H1 (cell line): ENCODE measurements at places on chromosomes 12 and 14. TPM values are rescaled to one million over a fixed set of nuclear protein-coding genes. Genes with fewer than 3 reads are reported as not detected.
A peak's percentile ranks its signal among the peaks of the same experiment; 100 is the strongest.

RHOF gene
- polyA plus RNA-seq = 23.8 and 33.2 TPM in 2 replicates

- DNase-seq = no peak
These were observed at the start of gene NRIP2 for GRCh38 chr12:2834581-2835491. NRIP2 (minus strand) TSS chr12:2835035; CDS start chr12:2834983, 52 bp downstream.

LRP1-AS gene
- polyA plus RNA-seq = not detected in 2 replicates

DNA sequence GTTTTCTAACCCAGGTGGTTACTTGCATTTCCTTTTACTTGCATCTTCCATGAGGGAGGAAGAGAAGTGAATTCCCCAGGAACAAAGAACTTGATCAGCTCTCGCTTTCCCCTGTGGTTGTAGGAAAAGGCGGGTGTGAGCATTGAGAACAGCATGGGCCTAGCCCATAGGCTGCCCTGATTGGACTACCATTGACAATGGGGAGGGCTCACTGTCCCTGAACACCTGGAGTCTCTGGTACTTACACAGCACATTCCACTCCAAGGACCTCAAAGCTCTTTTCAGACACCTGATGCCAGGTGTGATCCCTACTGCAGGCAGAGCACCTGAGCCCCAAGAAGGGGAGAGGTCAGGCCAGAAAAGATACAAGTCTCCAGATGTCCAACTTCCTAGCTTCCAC is 25.0 kb downstream of the MAX start:
- DNase-seq = no peak

- no peak for DNase-seq
These were observed 241.4 kb downstream of the PCNX1 start for GRCh38 chr14:71148627-71149026.

GRCh38 chr12:52832985-52833905 is 866 bp downstream of the KRT79 start:
- DNase-seq = no peak

DAO gene
- not detected in 2 replicates for polyA plus RNA-seq

GRCh38 chr12:28781671-28782652 is 367.1 kb upstream of the FAR2 start:
- no peak for DNase-seq

- DNase-seq = no peak
These were observed 299.4 kb downstream of the CACNA1C start for GRCh38 chr12:2352203-2352602.

OR4E2 gene
- polyA plus RNA-seq = not detected in 2 replicates

FBLN5 gene
- 0.88 and 1.1 TPM in 2 replicates for polyA plus RNA-seq

DNA sequence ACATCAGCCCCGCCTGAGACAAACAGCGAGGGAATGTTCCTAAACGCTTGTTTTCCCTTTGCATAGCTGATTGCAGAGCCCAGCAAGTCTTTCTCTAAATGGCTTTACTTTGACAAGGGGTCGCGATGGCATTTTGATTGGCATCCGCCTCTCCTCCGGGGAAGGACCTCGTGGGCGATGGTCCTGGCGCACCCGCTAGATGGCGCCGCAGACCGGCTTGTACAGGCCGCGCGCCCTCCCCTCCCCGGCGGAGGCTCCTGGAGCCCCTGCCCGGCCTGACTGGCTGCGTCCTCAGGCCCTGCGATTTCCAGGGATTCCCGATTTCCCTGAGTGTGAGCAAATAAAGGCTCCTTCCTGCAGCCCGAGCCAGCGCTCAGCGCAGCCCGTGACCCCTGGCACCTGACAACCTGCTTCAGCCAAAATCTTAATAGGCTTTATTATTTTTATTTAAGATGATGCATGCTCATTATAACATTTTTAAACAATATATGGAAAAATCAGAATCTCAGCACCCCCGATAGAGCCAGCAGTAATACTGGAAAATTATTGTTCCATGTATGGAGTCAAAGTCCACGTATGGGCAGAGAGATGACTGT is 468.3 kb downstream of the AACS start:
- DNase-seq = peak; percentile 90

GRCh38 chr14:68774771-68775613 is 17.9 kb downstream of the ZFP36L1 start:
- DNase-seq = no peak

PTPRR gene
- 0.16 and 0.35 TPM in 2 replicates for polyA plus RNA-seq

GRCh38 chr12:58523360-58523759 is 396.9 kb downstream of the LRIG3 start:
- no peak for DNase-seq

DNA sequence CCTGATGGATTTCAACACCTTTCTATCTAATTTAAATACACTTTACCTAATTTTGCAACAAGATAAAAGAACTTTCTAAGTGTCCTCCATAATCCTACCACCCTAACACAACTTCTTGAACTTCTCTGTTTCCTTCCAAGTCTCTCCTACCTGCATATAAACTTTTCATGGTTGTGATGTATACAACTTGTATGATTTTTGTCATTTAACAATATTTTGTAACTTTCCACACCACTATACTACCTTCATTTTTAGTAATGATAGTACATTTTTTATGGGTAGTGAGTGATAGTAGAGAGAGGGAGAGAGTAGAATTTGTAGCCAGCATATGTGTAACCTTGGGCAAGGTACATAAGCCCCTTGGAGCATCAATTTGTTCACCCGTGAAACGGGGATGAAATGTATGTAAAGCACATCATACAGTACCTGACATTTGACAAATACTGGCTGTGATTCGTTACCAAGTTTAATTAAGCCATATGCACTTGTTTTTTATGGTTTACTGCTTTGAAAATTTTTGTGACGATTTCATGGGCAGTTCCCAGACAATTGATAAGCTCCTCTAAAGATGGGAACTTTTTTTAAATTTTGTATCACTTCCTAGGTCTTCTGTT is 177.8 kb upstream of the SLC38A2 start:
- no peak for DNase-seq

DNA sequence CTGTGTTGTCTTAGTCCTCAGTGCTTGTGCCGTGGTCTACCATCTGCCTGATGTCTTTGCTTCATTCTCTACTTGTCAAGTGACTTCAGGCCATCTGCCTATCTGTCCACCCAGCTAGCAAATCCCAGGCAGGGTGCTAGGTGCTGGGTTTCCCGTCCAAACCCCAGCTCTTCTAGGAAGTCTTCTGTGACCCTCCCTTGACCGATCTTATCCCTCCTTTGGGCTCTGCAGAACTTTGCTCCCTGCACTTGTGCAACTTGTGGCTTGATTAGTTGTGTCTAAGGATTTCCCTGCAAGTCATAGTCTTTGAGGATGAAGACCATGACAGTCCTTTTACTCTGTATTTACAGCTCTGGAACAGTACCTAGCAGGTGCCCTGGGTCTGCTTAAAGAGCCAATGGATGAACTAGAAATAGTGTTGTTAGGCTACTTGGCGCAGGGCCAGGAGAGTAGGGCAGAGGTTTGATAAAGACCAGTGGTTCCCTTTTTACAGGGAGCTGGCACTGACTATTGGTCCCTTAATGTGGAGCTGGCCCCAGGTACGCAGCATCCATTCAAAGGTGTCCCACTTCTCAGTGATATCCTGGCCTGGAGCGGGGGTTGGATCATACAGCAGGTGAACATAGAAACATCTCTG is 60.1 kb downstream of the ADCK1 start:
- DNase-seq = no peak

LRRC74A gene
- not detected in 2 replicates for polyA plus RNA-seq

- no peak for DNase-seq
These were observed 136.6 kb downstream of the SSPN start for GRCh38 chr12:26331960-26332359.

GRCh38 chr12:12230275-12230674 is 36.6 kb downstream of the LRP6 start:
- no peak for DNase-seq
